Forelimb muscle (tissue), 1 donor: ENCODE measurements at places on chromosomes 3 and 15.

GRCh38 chr3:24197809-24198208, 252.7 kb downstream of the NR1D2 start:
- DNase-seq, result no peak

- DNase-seq, result no peak
These were observed 377.2 kb upstream of the CFAP20DC start for GRCh38 chr3:59426821-59427565.

DNA sequence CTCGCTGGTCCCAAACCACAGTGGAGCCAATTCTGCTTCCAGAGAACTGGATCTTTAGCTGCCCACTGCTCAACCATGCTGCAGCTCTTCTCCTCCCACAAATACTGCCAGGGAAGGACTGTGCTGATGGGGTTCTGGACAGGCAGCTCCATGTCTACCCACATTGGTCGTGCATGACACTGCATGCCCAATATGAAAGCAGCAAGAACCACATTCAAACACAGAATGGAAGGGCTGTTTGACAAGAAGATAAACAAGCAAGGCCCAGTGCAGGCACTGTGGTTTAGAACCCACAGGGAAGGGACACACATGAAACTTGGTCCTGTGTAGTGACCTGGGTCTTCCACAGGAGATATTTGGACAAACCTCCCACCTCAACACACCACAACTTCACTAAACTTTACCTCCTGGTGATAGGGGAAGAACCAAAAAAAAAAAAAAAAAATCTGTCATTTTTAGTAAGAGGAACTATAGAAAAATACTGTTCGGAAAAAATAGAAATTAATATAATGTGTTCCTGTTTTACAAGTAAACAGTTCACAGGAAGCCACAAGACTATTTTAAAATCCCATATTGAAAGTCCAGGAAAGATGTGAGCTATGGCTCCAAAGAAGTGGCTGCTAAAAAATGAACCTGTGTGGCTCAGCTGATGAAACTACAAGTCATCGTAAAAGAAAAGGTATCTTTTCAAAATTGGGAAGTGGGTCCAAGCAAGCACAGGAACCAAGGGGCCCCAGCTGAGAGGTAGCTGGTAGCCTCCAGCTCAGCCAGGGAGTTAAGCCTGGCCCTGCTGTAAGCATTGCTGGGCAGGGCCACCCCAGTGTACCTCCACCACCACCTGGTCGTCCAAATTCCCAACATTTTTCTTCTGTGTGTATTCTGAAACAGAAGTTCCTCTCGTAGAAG, 77.7 kb upstream of the ACAN start:
- DNase-seq, result no peak

GRCh38 chr15:65336493-65337435, 32.3 kb downstream of the RNU5B-1 start:
- no peak for DNase-seq

- DNase-seq, result no peak
These were observed 4.9 kb upstream of the C3orf49 start for GRCh38 chr3:63814237-63814636.

GRCh38 chr3:129310111-129311011, 31.7 kb downstream of the HMCES start:
- no peak for DNase-seq

GRCh38 chr15:79257454-79257853, 25.1 kb upstream of the ANKRD34C start:
- no peak for DNase-seq

DNA sequence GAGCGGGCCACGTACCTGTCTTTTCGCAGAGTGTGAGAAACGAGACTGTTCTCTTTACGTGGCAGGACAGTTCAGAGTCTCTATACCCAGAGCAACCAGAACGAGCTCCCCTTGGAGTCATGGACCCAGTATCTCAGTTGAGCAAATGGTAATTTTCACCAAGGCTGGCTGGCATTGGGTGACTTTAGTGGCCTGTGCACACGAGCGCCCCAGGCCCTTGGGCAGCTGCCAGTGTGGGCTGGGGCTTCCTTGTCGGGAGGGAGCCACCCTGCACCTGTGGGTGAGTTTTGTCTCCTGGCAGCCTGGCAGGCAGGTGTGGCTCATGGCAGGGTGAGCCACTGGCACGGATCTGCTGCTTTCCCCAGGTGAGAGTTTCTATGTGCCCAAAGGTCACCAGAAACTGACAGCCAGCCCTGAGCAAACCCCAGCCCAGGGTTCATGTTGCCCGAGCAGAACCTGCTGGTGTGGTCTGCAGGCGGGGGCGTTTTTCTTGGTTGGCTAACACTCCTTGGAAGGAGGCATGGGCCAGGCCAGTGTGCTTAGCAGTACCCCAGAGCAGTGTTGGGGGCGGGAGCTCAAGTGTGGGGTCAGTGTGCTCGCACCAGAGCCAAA, 135.0 kb downstream of the TJP1 start:
- no peak for DNase-seq

DNA sequence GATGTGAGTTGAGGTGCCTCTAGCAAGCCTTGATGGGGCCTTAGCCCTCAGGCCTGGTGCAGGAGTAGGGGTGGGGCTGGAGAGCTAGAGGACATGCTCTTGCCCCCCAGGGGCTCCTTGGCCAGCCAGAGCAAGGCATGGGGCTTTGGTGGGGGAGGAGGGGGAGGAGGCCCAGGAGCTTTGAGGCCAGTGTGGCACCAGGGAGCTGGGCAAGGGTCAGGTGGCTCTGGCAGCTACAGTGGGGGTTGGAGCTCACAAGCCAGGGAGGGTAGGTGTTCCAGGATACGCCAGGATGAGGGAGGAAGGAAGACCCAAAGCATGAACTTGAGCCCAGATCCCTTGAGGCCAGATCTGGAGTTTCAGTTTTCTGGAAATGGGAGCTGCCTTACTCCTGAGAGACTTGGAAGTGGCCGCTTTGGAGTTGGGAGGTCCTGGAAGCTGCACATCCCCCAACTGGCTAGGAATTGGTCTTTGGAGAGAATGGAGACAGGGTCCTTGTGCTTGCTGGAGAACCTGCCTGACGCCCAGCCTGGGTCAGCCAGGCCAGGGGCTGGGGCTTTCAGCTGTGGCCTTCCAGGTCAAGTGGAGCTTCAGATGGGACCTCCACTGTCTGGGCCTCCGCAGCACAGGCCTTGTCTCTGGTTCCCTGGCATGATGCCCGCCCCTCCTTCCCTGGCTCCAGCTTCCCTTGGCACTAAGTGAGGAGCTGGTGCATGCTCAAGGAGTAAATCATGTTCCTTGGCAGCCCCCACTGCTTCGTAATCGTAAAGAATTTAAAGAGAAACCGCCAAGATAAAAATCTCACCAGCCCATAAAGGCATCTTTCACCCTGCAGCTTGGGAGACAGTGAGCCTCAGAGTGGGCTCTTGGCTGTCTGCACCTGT, 8.7 kb downstream of the SEMA3F start:
- no peak for DNase-seq

DNA sequence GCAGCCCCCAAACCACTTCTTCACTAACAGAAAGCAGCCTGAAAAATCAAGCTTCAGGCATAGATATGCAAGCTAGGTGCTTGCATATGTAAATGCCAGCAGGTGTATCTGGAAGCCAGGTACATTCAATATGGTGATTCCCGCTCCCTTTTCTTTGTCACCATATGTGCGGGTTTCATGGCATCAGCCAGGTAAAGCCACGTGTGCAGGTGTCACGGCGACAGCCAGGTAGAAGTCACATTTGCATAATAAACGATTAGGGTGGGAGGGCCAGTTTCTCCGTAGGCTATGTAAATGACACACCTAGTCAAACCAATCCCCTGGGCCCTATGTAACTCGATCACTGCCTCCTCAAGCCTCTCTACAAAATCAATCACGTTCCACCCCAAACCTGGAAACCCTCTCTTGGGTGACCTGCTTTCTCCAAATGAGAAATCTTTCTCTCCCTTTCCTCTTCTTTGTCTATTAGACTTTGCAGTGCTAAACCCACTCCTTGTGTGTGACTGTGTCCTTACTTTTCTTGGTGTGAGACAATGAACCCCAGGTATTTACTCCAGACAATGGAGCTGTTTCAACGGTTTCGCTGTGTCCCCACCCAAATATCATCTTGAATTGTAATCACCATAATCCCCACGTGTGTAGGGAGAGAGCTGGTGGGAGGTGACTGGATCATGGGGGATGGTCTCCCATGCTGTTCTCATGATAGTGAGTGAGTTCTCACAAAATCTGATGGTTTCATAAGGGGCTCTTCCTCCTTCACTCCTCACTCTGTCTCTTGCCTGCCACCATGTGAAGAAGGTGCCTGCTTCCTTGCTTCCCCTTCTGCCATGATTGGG, 44.6 kb downstream of the ONECUT1 start:
- DNase-seq, result no peak

DNA sequence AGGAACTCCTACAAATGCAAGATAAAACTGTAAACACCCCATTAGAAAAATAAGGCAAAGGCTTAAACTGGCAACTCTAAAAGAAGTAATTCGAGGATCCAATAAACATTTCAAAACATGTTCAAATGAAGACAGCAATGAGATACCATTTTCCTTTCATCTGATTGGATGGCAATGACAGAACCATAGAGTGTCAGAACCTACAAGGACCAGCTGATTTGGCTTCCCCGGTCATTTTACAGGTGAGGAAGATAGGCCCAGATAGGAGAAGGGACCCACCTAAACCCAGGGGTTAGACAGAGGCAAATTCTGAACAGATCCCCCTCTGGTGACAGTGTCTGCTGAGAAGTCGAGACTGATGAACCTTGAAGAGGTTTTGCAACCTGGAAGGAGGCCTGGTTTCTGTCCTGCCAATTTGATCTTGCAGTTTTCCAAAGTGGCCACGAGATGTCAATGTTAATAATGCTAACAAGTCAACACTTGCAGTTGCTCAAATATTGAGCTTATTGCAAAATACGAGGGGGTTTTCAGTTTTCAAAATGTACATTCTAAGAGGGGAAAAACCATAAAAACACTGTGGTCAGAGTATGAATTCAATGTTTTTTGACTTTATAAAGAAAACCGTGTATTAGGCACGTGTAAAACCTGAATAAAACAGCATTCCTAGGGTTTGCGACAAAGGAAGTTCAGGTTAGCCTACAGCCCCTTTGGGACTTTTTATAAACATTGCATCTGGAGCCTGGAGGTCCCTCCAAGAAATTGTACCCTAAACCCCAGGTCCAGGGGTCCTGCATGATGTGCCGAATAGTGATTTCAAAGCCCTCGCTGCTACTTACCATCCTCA, 21.5 kb downstream of the CFAP161 start:
- peak; percentile 47 for DNase-seq

DNA sequence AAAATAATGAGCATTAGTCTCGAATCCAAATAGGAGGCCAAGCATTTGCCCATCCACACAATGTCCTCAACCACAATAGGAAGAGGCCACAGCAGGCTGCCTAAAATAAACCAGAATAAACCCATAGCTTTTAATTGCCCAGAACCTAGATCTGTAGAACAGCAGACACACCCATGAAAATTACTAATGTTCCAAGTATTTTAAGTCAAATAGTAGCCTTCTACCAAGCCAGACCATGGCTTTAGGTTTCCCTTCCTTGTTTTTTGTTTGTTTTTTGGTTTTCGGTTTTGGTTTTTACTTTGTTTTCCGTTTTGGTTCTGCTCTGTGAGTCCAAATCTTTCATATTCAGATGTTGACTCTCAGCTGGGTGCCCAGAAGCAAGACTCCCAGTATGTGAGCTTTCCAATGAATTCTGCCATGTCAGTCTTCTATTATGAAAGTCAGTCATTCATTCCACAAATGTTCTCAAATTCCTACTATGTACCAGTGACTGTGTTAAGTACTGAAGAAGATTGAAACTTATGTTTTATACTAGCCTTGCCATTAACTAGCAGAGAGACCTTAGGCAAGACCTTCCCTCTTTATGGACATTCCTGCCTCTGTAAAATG, 57.8 kb upstream of the BOC start:
- no peak for DNase-seq

DNA sequence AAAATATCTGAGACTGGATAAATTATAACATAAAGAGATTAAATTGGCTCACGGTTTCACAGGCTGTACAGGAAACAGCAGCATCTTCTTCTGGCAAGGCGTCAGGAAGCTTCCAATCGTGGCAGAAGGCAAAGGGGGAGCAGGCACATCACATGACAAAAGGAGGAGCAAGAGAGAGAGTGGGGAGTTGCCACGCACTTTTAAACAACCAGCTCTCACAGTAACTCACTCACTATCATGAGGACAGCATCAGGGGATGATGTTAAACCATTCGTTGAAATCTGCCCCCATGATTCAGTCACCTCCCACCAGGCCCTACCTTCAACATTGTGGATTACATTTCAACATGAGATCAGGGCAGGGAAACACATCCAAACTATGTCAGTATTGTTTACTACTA, 114.5 kb upstream of the SPATA16 start:
- no peak for DNase-seq

DNA sequence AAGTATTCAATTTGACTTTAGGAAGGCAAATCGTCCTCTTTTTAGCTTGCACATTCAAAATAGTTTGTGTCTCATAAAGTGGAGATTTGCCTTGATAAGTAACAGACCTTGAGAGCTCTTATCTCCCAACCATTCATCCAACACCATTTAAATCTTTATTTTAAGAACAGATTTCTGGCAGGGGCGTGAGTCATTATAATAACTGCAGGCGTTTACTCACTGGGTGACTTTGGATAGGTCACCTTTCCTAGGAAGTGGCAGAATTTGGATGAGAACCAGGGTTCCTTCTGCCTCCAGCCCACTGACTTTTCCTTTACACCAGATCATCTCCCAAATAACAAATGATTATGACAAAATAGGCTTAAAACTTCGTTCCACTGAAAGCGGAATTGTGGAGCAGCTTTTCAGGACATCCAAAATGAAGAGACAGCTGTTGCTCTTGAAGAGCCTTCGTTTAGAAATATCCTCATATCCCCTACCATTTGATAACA, 5.0 kb downstream of the LMCD1 start:
- no peak for DNase-seq

DNA sequence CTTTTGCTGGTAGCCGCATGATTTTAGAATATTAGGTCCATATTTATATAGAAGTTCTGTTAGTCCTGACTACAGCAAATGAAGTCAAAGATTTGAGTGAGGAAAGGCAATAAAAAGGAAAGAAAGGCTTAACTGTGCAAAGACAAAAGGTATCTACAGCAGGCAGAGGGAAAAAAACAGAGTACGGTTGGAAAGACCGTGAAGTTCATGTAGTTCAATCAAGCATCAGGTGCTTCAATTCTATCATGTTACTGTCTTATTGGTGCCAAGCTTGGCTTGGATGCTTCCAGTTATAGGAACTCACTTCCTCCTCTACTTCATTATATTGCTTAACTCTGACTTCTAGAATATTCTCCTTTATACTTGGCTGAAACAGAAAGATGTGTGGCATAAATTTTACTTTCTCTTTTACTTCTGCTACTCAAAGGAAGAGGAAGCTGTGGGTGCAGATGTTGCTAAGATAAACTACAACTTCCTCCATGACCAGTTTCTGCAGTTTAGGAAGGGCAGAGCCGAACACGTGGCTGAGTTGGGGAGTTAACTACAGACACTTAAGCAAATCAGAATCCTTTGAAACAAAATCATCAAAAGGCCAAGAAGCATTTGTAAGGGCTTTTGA, 72.6 kb upstream of the ZBED2 start:
- DNase-seq, result peak; percentile 48

DNA sequence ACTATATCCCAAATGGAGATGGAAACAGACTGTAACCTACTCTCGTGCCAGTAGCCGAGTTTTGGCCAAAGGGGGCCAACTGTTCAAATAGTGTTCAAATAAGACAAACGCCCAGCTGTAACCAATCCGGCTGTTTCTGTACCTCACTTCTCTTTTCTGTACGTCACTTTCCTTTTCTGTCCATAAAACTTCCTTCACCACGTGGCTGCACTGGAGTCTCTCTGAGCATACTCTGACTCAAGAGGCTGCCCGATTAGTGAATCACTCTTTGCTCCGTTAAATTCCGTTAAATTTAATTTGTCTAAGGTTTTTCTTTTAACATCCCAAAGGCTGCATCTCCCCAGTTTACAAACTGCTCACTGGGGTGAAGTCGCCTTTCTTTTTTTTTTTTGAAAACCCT, 219.2 kb upstream of the P2RY1 start:
- no peak for DNase-seq
